ENCODE measurements at places on chromosomes 1 and 21. TPM values are rescaled to one million over a fixed set of nuclear protein-coding genes. Genes with fewer than 3 reads are reported as not detected.

- no peak for DNase-seq
Observed at GRCh38 chr1:33143698-33144097, 38.1 kb downstream of the TRIM62 start.

DNA sequence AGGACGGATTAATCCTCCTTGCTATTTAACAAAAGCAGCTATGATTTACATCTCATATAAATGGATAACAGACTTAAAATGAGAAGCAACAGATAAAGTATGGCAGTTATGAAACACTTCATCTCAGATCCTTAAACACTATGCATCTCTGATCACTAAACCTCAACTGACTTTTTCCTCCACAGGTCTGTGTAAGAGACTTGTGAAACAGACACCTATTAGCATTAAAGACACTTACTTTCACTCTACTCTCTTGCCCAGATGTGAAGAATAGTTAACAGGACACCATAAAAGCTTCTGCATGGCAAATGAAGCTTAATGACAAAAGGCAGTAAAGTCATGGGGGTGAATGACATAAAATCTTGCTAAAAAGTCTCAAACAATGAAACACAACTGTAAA is 6.2 kb downstream of the LIN9 start:
- DNase-seq = no peak

- DNase-seq = no peak
Observed at GRCh38 chr1:94920061-94920460, 6.8 kb downstream of the CNN3 start.

DNA sequence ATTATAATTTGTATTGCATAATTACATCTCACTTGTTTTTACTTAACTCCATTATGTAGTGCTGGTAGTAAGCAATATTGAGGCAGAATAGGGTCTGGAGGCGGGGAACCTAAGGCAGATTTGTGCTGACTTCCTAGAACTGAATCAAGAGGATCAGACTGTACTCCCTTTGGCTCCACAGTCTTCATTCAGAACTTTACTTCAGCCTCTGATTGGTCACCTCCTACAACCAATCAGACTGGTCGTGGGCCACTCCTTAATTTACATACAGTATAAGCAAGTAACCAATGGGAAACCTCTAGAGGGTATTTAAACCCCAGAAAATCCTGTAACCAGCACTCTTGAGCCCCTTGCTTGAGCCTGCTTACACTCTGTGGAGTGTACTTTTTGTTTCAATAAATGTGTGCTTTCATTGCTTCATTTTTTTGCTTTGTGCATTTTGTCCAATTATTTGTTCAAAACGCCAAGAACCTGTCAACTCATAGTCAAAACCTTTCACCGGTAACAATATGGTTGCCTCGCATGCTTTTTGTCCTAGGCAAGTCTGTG is 31.6 kb downstream of the ZBTB8OS start:
- no peak for DNase-seq

DNA sequence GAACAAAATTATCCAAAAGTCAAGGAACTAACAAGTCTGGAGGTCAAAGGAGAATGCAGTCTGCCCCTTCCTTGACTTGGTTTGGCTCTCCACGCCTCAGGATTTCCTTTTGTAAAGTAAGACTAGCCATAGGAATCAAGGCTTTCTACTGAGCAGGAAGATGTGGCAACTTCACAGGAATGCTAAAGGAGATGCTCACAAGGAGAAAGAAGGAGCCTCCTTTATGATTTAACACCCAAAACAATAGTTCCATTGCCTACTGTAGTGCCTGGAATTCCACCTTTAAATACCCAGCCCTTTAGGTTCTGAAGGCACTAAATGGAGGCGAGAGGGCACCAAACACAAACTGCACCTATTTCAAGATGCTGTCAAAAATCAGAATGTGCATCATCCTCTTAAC is 176.3 kb upstream of the NFIA start:
- no peak for DNase-seq

DNA sequence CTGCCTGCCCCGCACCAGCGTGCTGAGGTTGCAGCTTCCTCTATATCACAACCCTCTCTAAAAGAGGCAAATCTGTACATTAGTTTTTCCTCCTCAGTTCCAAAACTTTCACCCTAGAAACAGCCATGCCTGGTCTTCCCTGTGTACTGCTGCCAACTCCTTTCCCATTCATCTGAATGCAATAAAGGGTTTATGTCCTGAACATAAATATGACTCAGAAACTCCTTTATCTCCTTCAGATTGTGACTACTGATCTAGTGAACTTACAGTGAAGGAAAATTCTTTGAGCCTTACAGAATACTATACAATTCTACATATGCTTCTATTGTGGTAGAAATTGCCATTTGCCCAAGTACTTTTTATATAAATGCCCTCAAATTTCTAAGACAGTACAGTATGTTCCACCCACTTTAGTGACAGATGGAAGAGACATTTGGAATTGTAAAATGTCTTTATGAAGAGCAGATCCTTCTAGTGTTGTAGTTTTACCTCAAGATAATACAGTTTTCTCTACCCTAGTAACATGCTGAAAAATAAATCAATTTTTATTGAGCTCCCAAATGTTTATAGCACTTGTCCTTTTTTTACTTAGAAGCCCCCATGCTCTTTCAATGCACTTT is 345.1 kb upstream of the SNX7 start:
- DNase-seq = no peak

DNA sequence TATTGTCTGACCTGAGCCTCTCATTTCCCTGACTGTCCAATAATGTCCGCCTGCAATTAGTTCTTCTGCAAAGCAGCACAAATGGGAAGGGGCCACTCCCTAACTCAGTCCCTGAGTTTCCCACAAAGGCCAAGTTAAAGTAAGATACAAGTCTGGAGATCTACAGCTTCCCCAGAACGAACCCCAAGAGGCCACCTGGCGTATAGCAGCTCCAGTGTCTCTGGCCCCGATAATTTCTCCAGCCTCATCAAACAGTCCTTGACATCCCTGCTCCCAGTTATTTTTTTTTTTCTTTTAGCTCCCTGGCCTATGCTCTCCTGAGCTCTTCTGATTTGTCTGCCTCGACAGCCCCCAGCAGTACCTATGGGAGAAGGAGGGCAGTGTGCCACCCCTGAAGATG is 8.1 kb upstream of the ACKR1 start:
- DNase-seq = no peak

GRCh38 chr1:43438953-43439581 is 14.7 kb downstream of the HYI start:
- no peak for DNase-seq

DNA sequence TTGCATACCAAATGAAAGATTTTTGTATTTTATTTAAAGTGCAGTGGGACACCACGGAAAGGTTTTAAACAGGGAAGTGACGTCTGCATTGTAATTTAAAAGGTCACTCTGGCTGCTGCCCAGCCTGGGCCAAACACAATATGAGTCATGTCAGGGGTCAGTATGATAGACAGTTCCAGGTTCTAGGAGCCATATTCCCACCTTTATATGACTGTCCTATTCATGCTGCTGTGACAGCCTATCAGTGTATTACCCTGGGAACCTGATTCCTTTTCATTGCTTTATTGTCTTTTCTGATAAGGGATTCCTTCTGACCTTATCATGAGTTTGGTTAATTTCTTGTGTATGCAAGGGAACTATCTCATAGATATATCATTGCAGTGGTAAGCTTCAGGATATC is 5.3 kb downstream of the VANGL1 start:
- no peak for DNase-seq

GRCh38 chr21:34235514-34235913 is 128.3 kb upstream of the KCNE2 start:
- DNase-seq = no peak

GRCh38 chr1:47661040-47661439 is 223.2 kb downstream of the FOXD2 start:
- DNase-seq = no peak

- DNase-seq = no peak
Observed at GRCh38 chr1:18203645-18204044, 96.0 kb downstream of the IGSF21 start.

DNA sequence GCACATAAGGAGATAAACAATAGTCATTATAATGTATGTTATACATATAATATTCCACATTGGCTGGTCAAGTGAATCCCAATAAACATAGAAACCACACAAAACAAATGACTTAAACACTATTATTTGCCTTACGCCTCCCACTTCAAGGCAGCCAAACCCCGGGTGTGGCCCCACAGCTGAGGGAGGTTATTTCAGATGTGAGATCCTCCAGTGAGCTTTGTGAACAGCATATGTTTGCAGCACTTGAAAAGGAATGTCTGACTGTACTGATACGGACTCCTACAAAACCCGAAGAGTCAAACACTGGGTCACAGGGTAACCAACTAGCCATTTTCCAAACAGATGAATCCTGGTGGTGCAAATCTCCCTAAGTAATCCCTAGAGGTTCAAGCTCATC is 27.1 kb upstream of the DISP1 start:
- DNase-seq = no peak

TFF3 gene
- total RNA-seq = not detected

FTCD gene
- 5.7 TPM for total RNA-seq

UBL4B gene
- total RNA-seq = not detected

SLC44A5 gene
- not detected for total RNA-seq

A3GALT2 gene
- total RNA-seq = not detected

Measured in naive thymus-derived CD4-positive, alpha-beta T cell (primary cell).